ENCODE measurements at places on chromosomes 12 and 14.

DNA sequence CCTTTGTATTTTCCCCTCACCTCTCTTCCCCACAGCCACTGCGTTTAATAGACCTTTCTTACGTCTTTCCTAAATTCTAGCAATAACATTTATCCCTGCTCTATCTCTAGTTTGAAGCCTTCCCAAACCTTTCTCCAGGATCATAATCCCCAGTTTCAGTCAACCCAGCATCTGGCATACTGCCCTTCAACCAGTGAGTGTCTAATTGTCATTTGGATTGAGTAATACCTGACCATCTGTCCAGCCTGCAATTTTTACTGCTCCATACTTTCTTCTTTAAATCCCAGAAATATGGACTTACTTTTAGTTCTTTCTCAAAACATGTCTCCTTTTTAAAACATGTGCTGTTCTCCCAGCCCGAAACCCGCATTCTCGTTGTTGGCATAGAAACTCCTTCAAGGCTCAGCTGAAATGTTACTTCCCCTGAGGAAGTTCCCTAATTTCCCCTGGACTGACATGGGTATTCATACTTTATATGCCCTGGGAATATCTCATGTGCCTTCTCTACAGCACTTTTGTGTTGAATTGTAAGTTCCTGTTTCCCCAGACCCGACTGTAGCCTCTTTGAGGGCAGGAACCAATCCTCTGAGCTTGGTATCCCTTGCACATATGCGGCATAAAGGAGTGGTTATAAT is 65.1 kb upstream of the ETV6 start:
- no peak for DNase-seq

DNA sequence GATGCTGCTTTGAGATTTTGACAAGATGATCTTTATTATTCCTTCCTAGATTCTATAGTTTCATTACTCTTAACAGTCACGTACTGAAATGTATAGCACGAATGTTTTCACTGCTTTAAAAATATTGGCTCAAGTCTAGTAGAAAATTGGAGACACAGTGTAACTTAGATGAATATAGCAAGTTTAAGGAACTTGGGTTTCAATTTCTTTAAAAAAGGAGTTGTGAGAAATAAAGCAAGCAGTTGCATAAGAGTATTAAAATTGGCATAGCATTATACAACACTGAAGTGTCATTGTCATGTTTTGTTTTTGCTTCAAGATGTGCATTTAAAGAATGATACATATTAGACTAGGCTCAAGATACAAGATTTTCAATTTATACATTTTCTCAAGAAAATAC is 624.8 kb upstream of the NOVA1 start:
- no peak for DNase-seq

- no peak for DNase-seq
These were observed 3.5 kb downstream of the ATP2A2 start for GRCh38 chr12:110284597-110284996.

GRCh38 chr14:57408037-57408436 is 17.7 kb downstream of the NAA30 start:
- no peak for DNase-seq

DNA sequence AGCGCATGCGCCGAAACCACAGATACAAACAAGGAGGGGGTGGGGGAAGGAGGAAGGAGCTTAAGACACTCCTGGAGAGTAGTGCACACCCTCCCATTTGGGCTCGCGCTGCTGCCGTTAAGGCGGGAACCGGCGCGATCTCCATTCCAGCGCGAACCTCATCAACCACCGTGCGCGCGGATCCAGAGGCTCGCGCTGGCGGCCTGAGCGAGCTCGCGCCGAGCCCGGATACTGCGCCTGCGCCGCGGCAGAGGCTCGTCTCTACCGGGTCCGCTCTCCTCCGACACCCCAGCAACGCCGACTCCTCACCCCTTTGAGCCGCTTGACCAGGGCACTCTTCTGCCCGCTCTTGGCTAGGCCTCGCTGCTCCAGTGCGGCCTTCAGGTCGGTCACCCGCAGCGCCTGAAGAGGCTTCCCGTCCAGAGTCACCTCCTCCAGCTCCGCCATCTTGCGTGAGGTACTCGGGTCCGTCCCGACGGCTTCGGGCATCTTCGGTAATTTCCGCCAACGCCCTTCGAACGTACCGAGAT is at the start of gene ACIN1:
TSS of gene ACIN1 (minus strand) at position 471 of the 530 bp plus-strand sequence. CDS start at position 447, 24 bp downstream.
- DNase-seq = no peak

- no peak for DNase-seq
These were observed 10.6 kb downstream of the GRIP1 start for GRCh38 chr12:66668311-66668710.

- DNase-seq = no peak
These were observed 18.4 kb downstream of the FGD6 start for GRCh38 chr12:95198914-95199313.

GRCh38 chr12:92955997-92956663 is 27.0 kb upstream of the EEA1 start:
- no peak for DNase-seq

DNA sequence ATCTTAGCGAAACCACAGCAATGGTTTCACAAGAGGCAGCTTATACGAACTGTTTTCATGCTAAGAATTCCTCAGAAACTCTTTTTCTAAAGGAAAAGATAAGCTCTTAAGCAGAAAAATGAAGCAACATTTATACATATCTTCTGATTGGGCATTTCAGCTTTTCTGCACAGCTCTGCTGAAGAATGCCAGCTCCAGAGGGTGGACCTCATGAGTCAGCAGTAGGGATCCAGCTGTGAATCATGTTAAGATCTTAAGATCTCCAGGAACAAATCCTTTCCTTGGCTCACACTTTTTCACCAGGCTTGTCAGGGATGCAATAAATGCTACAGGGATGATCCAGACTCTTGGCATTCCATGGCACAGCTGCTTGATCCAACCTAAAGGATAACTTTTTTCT is 477.1 kb upstream of the CCDC196 start:
- DNase-seq = no peak

GRCh38 chr12:4939418-4940023 is 29.8 kb downstream of the KCNA1 start:
- no peak for DNase-seq

GRCh38 chr12:128914908-128915563 is 61.8 kb downstream of the GLT1D1 start:
- DNase-seq = no peak

GRCh38 chr14:30974628-30975027 is 50.8 kb upstream of the AP4S1 start:
- DNase-seq = no peak

DNA sequence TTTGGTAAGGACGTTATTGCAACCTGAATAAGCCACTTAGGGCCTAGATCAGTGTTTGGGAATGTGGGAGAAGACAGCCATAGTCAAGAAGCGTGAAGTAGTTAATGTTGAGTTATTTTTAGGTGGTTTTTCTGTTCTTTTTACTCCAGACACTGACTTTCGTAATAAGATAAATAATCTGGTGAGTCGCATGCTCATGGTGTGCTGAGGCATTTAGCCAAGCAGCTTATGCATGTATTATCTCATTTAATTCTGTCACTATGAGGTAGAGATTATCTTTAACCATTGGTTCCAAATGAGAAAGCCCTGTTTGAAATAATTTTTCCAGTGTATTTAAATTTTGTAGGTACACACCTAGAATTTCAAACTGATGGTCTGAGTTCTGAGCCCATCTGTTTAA is 67.3 kb downstream of the RCOR1 start:
- no peak for DNase-seq

Measured in SHP77 treated with DMSO at 0.1 percent for 48 hours (cell line).